SK-N-MC (cell line): ENCODE measurements at places on chromosomes 7 and 10.

GRCh38 chr7:40733114-40733513 is 598.3 kb downstream of the SUGCT start:
- DNase-seq = no peak

DNA sequence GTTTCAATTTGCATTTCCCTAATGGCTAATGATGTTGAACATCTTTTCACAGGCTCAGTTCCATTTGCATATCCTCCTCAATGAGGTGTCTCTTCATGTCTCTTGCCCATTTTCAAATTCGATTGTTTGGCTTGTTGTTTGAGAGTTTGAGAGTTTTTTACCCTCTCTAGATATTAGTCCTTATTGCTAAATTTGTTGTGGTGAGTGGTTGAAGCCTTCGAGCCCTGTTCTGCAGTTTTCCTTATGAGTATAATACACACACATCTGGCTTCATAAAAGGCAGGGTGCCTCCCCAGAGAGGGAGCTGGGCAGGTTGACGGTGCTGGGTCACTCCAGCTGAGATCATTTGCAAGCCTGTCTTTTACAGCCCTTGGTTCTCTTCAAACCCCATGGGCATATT is 65.1 kb downstream of the RGS10 start:
- no peak for DNase-seq

DNA sequence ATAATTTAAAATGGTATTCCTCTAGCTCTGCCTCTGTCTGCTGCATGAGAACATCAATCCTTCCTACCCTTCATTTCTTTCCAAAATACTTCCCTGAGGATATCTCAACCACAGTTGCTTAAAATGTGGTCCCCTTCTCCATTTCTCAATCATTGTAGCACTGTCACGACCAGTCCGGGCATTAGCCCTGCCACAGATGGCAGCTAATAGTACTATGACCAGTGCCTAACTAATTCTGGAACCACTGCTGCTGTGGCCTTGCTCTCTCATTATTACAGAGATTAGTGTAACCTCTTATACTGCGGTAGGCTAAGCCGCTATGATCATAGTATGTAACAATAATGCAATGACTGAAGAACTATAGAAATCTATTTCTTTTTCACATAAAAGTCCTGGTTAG is 66.0 kb downstream of the REEP3 start:
- no peak for DNase-seq

- no peak for DNase-seq
Observed at GRCh38 chr10:125883211-125883610, 2.1 kb upstream of the DHX32 start.

DNA sequence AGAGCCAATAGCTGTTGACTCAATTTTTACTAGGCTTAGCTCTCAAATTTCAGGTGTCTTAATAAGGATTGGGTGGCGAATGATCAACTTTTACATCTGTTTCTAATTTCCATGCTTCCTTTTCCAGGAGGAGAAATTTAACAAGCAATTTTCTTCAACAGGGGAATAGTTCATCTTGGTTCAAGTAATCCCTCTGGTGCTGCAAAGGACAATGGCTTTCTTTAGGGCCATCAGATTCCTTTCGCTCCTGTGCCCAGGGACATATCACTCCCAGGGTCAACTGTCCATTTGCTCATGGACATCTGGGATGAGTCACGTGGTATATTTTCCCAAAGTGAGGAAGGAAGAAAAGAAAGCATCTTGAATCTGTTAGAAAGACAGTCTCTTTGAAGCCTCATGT is 313.3 kb downstream of the FRMD4A start:
- no peak for DNase-seq

DNA sequence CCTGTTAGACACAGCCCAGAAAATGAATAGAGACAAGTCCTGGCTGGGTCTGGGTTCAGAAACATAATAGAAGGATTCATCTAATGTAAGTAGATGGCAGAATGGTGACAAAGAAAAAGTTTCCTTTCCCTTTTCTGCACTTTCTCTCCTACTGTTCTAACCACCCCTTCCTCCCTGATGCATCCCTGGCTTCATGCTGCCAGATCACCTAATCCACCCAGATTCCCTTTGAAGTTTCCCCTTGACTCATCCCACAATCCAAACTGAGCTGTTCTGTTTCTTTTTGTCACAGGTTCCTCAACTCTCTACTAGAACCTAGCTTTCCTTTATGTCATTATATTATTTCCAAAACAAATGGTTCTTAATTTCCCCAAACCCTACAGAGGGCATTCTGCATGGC is 1.1 kb upstream of the MACC1 start:
- no peak for DNase-seq

- no peak for DNase-seq
Observed at GRCh38 chr10:24000271-24000813, 208.6 kb upstream of the KIAA1217 start.

DNA sequence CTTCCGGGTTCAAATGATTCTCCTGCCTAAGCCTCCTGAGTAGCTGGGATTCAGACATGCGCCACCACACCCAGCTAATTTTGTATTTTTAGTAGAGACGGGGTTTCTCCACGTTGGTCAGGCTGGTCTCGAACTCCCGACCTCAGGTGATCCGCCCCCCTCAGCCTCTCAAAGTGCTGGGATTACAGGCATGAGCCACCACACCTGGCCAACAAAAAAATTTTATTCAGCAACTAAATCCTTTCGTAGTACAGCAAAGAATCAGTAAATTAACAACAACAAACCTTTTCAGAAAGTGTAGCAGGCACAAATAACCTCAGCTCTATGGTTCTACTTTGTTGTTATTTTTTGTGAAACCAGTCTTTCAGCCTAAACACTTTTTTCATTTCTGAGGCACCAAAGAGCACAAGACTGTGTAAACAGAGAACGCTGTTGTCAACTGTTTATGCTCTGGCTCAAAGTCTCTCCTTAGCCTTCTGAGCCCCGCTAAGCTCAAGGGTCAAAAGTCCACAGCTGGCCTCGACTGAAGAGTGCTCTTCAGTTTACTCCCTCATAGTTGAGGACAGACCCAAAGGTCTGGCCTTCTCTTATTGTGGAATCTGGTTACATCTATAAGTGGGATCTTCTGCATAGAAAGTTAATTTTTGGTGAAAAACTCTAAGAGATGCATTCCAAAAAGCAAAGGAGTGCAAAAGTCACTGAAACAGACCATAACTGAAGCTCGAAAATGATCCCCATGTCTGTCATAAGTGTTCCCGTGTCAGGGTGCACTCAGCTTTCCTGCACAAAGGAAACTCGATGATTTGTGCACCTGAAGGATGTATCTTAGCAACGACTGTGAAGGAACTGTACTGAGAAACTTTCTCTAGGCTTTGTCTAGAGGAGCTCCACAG is 24.6 kb upstream of the DDX50 start:
- no peak for DNase-seq

GRCh38 chr7:11833431-11833830 is 1.4 kb upstream of the THSD7A start:
- peak; percentile 51 for DNase-seq

DNA sequence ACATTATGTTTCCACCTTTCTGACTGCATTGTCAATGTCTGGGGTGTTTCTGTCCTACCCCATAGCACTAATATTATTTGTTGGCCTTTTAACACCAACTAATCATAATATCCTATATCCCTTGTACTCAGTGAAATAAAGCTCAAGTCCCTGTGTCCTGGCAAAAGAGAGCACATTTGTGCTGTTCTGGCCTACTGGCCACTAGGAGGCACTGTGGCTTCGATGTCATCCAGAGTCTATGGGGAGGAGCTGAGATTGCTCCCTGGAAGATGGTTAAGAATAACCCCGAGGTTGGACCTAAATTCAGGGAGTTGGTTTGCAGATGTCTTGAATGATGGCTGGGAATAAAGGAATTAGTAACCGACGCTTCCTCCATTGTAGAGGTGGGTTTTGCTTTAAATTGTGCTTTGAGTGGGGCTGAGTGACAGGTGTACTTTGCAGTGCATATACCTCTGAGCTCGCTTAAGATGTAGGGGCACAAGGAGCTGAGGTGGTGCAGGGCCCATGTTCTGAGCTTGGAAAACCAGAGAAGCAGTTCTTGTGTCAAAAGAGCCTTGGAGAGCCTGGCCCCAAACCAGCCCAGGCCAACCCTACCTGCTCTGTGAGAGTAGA is 191.2 kb upstream of the PRSS1 start:
- DNase-seq = no peak

- no peak for DNase-seq
Observed at GRCh38 chr7:5183155-5183554, 6.9 kb upstream of the WIPI2 start.

- no peak for DNase-seq
Observed at GRCh38 chr7:38863601-38864291, 45.2 kb downstream of the VPS41 start.

DNA sequence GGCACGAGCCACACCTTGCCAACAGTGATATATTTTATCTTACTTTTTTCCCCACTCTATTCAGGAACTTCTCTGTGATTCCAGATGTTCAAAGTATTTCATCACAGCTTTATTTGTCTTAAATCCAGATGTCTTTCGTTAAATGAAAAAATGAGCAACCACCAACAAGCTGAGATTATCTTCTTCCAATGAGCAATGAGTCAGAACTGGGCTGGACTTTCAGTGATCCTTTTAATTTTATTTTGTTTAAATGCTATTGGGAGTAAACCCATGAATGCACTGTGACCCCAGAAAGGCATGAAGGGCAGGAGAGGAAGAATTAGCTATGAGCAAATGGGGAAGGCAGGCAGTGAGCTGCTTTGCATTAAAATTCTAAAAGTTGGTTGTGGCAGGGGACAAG is 77.6 kb upstream of the IMMP2L start:
- peak; percentile 63 for DNase-seq

GRCh38 chr10:14450041-14450491 is 119.3 kb upstream of the FRMD4A start:
- DNase-seq = no peak

GRCh38 chr7:18497082-18497481 is 1.5 kb downstream of the HDAC9 start:
- no peak for DNase-seq

DNA sequence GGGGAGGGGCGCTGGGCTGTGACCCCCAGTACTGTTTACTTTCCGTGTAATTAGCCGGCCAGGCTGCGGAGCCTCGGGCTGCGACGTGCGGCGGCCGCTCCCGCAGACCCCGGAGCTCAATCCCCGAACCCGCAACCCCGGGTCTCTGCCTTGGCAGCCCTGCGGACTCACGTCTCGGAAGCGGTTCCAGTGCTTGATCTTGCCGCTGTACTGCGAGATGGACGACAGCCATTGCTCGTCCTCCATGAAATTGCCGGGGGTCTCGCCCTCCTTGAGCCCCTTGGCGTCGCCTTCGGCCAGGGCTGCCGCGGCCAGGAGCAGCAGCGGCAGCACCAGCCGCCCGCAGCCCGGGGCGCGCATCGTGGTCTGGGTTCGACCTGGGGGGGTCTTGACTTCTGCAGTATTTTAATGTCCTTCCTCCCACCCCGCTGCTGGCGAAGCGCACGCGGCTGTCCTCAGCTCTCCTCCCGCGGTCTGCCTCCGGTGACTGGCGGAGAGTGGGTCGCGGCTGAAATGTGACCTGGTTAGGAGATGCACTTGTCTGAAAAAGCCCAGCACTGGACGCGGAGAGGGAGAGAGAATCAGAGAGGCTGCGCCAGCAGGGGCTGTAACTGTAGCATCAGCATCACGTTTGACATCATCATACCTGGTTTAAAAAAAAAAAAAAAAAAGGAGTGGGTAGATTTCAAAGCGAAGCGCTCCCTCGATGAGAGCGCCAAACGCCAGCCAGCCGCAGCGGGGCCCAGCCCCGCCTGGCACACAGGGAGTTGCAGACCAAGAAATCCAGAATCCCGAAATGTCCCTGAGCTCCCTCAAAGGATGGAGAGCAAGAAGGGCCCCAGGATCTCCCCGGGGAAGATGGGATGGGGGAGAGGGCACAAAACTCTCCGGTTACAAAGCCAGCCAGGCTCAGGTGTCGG is at the start of gene SPOCK2:
TSS of gene SPOCK2 (minus strand) at position 583 of the 920 bp plus-strand sequence. CDS start at position 360, 223 bp downstream.
- no peak for DNase-seq

DNA sequence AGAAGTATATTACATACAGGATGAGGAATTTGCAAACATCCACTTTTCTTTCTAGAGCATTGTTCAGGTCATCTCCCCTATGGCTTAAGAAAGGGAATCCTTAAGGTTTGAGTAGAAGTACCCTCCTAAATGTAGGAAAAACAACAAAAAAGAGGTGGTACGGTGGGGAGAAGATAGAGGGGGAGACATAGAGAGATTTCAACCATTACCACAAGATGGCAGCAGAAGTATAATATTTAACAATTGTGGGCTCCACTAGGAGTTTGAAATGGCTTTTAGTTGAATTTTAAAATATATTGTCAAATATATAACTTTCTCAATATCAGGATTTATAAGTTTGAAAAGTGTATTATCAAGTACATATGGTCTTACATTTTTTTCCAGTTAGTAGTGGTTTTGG is 72.7 kb upstream of the PRKG1 start:
- DNase-seq = no peak
